Activated CD4-positive, alpha-beta T cell treated with anti-CD3 and anti-CD28 coated beads, Interleukin-2, amount 10 ng/mL, durations not matched to agents 7 days and 5 days (primary cell): ENCODE measurements at places on chromosomes 2 and 18. TPM values are rescaled to one million over a fixed set of nuclear protein-coding genes. Genes with fewer than 3 reads are reported as not detected.

C2orf69 gene
- total RNA-seq: 18.0 TPM

COBLL1 gene
- not detected for total RNA-seq

GRCh38 chr18:3447068-3447894 lies 2.7 kb upstream of the TGIF1 start:
- DNase-seq: no peak

DNA sequence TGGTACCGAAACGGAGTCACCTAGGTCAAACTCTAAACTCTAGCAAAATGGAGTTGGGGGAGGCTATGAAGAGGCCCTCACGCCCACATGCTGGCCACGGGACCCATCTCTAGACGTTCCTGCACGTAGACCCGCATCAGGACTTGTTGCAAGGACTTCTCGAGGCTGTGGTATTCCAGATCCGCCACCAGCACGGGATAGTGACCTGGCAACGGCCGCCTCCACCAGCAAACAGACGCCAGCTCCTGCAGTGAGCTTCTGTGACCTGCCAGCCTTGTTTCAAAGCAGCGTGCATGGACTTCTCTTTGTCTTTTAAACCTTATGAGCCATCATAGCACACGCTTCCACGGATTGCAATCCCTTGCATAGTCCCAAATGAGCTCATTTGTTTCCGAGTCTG lies 40.3 kb upstream of the RALBP1 start:
- DNase-seq: no peak
